ENCODE measurements at places on chromosomes 5 and 9.

GRCh38 chr9:74645007-74645639 is 148.0 kb downstream of the RORB start:
- DNase-seq, result peak; percentile 18

- DNase-seq, result peak; percentile 43
Observed at GRCh38 chr9:128191406-128192046, at the start of gene CIZ1. Gene CIZ1, minus strand, starts transcription at chr9:128191572. Its CDS starts 715 bp downstream, at chr9:128190857.

DNA sequence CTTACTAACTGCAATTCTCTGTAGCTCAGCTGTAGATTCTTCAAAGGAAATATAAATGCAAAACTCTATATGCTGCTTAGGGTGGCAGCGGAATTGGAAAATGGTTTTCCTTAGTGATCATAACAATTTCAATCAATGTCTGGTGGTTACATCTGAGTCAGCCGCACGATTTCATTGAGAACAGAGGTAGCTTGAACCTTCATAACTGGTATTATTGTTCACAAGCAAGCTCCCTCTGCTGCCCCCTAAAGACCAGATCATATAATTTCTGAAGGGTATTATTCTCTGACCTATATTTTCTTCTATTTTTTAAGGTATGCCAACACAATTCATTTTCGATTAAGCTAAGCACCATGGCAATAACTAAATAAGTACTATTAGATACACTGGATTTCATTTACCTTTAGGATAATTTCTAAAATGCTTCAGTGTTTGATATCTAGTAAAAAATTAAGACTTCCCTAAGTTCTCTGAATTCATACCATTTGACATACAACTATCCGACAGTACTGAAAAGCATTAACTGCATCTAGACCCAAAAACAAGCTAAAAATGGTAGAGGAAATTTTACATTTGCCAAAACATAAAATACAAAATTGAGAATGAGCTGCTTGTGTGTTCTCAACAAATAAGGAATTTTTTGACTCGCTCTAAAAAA is 181.1 kb upstream of the SPEF2 start:
- peak; percentile 47 for DNase-seq

DNA sequence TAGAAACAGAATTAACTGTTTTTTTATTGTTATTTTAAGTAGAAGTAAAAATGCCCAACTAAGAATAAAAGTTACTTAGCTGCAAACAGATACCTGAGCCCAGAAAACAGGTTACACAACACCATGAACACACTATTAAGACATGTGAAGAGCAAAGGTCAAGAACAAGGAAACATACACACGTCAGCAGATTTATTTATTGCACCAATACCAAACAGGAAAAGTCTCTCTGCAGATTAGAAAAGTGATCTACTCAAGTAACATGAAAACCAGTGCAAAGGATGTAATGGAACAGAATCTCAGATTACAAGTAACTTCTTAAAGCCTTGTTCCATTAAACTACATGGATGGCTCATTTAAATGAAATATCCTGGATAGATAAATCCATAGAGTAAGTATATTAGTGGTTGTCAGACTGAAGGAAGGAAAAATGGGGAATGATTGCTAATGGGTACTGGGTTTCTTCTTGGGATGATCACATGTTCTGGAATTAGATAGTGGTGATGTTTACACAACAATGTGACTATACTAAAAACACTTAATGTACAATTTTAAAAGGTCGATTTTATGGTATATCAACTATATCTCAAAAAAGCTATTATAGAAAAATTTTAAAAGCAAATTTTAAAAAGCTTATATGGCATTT is 6.1 kb downstream of the SAR1B start:
- DNase-seq, result peak; percentile 57

GRCh38 chr5:174982485-174982884 is 258.1 kb downstream of the MSX2 start:
- no peak for DNase-seq

GRCh38 chr5:103624675-103625074 is 62.1 kb upstream of the NUDT12 start:
- DNase-seq, result no peak

- no peak for DNase-seq
Observed at GRCh38 chr5:9765419-9766140, 135.4 kb upstream of the TAS2R1 start.

DNA sequence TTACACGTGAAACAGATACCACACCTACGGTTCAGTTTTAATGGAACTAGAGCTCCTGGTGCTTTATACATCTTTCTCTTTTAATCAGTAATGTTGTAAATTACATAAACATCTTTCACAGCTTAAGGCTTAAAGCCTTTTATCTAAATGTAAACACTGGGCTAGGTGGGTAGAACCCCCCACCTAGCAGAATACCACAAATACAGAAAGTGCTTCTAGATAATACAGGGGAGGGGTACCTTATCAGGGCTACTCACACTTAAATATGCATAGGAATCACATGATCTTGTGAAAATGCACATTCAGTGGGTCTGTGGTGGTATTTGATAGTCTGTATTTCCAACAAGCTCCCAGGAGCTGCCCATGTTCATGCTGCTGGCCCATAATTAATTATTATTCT is 256.4 kb upstream of the TARS1 start:
- DNase-seq, result no peak

DNA sequence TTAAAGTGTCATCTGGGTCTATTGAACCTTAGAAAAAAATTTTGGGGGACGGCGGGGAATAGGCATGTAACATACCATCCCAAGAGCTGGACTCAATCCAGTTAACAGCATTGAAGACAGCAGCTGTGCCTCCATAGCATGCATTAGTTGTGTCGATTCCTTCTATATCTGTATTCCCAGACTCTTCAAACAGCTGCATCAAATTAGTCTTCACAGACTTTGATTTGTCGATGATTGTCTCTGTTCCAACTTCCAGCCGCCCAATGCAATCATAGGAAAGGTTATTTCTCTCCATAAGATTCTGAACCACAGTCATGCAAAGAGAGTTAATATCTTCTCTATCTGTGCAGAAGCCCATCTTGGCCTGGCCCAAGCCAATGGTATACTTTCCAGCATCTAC is 14.8 kb downstream of the HMGCS1 start:
- DNase-seq, result no peak

GRCh38 chr5:41927604-41928003 is 2.5 kb downstream of the FBXO4 start:
- no peak for DNase-seq

DNA sequence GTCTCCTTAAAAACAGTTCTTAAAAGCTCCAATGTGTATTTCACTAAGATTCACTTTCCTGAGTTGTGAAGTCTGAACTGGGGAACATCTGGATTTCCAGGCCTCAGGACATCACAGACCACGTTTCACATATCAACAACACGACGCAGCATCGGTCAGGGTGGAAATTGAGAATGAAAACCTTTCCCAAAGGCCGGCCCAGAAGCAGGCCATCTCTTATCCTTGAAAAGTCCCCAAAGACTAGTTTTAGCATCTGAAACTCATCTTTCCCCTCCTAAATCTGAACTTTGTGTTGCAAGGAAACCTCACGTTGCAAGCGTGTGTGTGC is 96.4 kb upstream of the COL5A1 start:
- no peak for DNase-seq

GRCh38 chr9:84121991-84122523 is 141.5 kb downstream of the RMI1 start:
- DNase-seq, result no peak

DNA sequence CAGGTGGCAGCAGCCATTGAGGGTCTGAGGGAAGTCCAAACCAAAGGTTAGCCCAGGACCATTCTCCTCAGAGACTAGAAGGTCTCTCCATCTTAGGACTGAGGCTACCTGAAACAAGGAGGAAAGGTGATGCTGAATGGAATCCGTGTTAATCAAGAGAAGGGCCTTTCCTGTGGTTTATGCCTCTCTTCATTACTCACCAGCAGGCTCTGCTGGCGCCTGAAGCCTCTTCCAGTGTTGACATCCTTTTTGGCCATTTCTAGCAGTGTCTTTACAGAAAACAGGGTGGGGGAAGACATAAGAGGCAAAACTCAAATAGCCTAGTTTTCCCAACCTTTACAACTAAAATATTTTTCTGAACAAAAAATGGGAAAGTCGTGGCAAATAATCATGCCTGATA is 98.0 kb downstream of the ENC1 start:
- DNase-seq, result no peak

DNA sequence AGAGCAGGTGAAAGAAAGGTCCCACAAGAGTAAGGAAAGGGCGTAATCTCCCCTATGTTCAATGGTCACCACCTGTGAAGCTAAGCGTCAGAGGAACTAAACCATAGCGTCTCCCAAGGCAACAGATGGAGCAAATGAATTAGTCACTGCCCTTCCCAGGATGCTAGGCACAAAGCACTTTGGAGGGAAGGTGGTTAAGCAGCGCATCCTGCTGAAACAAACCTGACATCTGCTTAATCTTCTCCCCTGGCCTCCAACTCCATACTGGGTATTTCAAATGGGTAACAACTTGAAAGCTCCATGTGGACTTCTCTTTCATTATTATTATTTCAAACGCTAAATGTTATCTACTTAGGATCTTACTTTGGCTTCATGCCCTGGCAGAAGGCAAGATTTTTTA is 227.3 kb downstream of the MLLT3 start:
- DNase-seq, result no peak

DNA sequence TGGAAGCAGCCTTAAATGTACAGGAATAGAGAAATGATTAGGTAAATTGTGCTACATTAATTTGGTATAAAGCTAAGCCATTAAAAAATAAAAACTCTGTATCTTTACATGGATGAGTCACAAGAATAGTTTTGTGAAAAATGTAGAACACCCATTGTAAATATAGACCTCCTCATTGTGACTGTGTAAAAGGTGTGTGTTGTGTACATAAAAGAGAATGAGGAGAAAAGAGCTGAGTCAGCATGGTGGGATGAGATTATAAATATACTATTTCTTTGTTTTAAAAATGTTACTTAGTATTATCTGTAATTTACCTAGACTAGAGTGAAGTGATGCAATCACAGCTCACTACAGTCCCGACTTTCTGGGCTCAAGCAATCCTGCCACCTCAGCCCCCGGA is 250.5 kb downstream of the KIAA0825 start:
- DNase-seq, result no peak

- DNase-seq, result no peak
Observed at GRCh38 chr9:125431741-125432271, 170.2 kb downstream of the GAPVD1 start.

- no peak for DNase-seq
Observed at GRCh38 chr9:115373710-115374045, 255.7 kb upstream of the TNC start.

- no peak for DNase-seq
Observed at GRCh38 chr9:14349447-14350348, 35.8 kb upstream of the NFIB start.

DNA sequence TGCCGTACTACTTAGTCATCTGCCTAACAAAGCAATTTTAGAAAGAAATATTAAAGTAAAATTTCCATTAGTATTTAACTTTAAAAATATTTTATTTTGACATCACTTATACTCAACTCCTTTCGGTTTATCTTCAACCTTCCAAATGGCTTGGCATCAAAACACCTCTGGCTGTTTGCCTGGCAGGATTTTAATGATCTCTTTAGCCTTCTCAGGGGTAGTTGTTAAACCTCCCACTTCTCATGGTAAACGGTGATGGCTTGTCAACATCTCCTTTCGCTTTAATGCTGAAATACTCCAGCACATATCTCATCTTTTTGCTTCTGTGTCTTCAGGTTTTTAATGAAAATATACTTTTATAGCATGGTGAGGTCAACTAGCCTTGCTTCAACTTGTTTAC is 747.1 kb downstream of the CETN3 start:
- no peak for DNase-seq

- DNase-seq, result no peak
Observed at GRCh38 chr9:6410633-6411032, 2.4 kb upstream of the UHRF2 start.

DNA sequence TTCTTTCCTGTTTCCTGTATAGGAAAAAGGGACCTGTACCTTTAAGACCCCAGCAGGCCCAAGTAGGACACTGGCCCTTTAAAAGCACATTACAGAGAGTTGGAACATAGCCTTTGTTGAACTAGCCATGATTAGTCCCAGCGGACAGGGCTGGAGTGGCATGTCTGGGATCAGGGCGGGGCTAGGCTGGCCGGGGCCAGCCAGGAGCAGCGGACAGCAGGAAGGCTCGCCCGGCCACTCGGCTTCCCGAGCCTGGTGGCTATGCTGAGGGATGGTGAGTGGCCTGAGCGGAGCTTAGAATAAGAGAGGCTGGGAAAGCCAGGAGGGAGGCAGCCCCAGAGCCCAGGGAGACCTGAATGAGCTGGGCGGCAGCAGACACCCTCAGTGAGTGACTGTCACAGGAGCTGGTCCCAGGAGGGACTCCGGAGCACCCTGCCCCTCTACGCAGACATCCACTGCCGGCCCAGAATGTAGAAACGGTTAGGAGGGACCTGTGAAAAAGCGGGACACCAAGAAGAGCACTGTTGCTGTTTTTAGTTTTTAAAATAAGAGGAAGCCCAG is 92.1 kb downstream of the DAB2IP start:
- DNase-seq, result peak; percentile 85

GRCh38 chr9:100170085-100170484 is 71.0 kb downstream of the INVS start:
- DNase-seq, result no peak

DNA sequence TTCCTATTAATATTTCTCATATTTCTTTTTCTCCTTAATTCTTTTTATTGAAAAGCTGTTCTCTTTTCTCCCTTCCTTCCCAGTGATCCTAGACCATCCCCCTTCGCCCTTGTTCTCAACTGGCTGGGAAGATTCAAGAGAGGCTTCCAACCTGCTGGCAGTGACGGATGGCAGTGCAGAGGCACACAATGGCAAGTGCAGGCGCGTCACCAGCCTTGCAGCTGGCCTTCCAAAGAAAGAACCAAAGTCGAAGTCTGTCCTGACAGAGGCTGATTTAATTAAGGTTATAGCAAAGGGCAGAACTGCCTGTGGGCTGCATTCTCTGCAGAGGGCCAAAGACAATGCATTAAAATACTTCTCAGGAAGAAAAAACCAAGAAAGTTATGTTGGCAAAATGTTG is 7.4 kb downstream of the CEMIP2 start:
- DNase-seq, result peak; percentile 32

DNA sequence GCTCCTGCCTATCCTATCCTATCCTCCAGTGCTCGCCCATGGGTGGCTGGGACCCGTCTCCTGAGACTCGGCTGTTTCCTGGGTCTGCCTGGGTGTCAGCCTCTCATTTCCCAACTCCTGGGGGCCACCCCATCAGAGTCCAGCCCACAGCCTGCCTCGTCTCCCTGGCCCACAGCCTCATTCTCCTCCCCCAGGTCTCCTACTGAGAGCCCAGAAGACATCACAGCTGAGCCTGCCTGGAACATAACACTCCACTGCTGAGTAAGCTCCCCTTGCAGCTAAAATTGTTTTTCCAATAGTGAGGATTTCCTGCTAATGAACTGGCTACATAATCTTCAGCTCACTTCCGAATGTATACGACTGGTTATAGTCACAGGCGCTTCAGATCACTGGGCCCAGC is 95.3 kb downstream of the TTLL11 start:
- no peak for DNase-seq

DNA sequence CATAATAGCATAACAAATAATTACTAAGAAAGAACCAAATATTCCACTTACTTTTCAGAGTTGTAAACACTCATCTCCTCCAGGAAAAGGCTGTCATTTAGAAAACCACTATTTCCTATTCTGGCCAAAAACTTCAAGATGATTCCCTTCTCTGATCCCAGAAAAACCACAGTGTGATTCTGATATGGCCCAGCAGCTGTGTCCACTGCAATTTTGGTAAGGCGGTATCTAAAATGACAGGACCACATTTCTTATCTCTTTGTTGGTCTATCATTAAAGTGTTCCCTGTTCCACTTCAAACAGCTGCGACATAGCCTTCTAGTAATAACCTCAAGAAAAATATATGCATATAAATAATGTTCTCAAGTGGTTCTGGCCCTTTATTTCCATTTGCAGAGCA is 96.1 kb downstream of the SEMA6A start:
- no peak for DNase-seq

GRCh38 chr5:77812926-77813589 is 36.9 kb upstream of the TBCA start:
- peak; percentile 90 for DNase-seq

Measured in HepG2 (cell line).